ENCODE measurements at places on chromosomes 7 and 10.

DNA sequence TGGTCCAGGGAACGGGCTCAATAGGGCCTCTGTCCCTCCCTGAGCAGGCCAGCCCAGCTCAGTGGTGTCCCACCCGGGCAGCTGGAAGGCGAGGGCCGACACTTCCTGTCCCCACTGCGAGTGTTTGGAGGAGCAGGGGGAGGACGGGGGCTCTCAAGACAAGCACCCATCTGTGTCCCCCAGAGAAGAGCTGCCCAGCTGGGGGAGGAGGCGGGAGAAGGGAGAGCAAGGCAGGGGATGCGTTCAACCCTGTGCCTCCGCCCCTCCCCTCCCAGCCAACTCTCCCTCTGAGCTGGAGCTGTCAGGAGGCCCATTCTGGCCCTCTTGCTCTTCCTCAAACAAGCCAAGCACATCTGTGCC, 35.7 kb downstream of the ZCCHC24 start:
- DNase-seq, result no peak

DNA sequence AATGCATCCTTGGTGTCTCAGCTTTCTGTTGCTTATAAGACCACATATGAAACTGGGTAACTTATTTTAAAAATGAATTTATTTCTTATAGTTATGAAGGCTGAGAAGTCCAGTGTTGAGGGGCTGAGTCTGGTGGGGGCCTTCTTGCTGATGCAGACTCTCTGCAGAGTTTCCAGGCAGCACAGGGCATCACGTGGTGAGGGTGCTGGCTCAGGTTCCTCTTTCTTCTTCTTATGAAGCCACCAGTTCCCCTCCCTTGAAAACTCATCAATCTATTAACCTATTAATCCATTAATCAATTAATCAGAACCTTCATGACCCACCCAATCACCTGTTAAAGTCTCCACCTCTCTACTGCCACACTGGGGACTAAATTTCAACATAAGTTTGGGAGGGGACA, 595.6 kb upstream of the NRP1 start:
- no peak for DNase-seq

- no peak for DNase-seq
Measured at GRCh38 chr7:18495412-18496340, at the start of gene HDAC9. Gene HDAC9, plus strand, starts transcription at chr7:18495749. Its CDS starts 554 bp downstream, at chr7:18496303.

GRCh38 chr10:70523057-70523456, 44.5 kb downstream of the PALD1 start:
- no peak for DNase-seq

DNA sequence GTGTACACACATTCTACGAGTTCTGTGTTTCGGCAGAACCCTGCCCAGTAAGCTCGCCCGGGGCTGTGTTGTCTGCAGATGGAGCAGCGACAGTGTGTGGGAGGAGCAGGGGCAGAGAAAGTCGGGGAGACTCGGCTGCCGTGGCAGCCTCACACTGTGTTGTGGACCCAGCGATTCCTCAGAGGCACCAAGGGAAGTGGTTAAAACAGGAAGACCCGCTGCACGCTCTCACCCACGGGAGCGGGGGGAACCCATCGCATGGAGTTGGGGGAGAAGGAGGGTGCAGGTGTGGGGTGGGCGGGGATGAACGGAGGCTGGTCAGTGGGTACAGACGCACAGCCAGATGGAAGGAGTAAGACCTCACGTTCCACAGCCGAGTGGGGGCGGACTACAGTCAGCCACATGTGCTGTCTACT, 250.2 kb downstream of the ELFN1 start:
- no peak for DNase-seq

GRCh38 chr10:122249991-122250750, 20.9 kb upstream of the BTBD16 start:
- no peak for DNase-seq

GRCh38 chr7:158821171-158822031, 7.9 kb downstream of the ESYT2 start:
- no peak for DNase-seq

DNA sequence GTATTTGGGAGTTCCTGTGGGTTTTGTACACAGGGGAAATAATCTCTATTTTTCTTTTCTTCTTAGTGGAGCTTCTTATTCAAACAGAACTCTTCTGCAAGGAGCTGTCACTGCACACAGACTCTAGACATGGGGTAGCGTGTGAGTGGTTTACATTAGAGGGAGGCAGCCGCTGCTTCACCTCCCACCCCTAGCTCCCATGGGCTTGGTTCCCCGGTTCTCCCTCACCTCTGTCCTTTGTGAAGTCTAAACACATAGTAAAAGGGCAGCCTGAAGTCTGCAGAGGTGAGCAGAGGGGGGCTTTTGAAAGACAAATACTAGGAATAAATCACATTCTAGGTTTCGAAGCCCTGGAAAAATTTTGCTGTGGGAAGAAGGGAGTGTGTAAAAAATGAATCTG, 5.5 kb downstream of the ASB4 start:
- DNase-seq, result no peak

DNA sequence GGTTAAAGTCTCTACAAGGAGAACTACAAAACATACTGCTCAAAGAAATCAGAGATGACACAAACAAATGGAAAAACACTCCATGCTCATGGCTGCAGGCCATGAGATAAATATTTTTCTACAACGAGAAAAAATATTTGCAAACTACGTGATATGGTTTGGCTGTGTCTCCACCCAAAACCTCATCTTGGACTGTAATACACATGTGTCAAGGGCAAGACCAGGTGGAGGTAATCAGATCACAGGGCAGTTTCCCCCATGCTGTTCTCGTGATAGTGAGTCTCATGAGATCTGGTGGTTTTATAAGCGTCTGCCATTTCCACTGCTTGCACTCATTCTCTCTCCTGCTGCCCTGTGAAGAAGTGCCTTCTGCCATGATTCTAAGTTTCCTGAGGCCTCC, 57.8 kb downstream of the COA1 start:
- DNase-seq, result no peak

DNA sequence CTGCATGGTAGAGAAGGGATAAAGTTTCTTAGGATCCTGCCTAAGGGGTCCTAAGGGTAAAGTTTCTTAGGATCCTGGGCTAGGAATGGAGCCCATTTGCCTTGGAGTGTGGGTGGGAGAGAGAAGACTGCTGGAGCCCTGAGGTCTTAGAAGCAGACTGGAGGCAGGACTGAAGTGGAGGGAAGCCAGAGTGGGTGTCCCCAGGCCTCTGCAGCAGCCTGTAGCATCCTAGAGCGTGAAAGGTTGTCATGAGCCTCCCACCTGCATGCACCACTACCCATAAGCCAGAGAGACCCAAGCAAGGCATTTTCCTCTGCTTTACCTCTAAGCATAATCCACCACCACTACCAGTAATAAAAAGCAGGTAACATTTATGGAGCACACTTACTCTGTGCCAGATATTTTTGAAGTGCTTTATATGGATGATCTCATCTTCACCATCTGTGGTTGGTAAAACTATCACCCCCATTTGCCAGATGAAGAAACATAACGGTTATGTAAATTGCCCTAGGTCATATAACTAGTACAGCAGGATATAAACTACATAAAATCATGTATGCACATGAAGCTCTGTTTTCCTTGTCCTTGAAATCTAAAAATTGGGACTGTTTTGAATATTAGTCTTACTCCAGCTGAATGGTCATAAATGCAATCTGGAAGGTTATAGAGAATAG, 103.5 kb upstream of the CCDC6 start:
- no peak for DNase-seq

DNA sequence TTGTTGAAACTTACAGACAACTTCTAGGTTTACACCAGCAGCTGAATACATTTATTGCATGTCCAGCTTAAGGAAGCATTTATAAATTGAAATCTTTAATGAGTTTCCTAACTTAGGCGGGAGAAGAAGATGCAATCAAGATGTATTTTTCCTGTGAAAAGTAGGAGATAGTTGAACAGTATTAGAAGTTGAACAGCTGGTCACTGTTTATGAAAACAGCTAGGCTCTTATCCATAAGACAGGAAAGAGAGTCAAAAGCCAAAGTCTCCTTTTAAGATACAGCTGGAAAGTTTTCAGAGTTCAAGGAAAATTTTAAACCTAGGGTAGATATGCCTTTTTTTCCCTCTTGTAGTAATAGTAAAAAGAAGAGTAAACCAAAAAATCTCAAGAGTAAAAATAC, 236.1 kb upstream of the FERD3L start:
- DNase-seq, result no peak

DNA sequence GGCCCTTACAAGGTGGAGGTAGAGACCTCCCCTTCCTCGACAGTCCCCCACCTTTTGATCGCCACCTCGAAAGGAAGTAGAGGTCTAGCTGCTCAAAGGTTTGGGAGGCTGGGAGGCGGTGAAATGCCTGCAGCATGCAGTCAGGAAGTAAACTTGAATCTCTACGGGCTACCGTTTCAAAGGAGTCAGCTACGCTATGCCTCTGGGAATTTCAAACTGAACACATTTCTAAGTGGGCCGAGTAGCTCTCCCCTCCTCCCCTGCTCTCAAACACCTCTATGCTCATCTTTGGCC, 68.0 kb downstream of the CXCL12 start:
- DNase-seq, result no peak

DNA sequence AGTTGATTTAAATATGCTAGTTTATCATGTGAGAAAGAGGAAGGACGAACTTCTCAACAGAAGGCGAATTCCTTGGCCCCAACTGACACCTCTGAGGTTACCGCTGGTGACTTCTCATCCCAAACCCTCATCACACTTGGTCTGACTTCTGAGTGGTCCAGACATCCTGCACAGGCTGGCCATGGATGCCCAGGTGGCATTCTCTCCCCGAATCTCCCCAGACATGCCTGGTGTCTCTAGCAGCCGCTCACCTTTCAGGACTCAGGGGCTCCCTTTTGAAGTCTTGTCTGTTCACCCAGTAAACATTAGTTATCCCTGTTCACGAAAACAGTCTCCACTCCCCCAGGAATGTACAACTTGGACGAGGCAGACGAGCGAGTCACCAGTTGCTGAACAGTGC, 157.7 kb downstream of the ADARB2 start:
- DNase-seq, result no peak

DNA sequence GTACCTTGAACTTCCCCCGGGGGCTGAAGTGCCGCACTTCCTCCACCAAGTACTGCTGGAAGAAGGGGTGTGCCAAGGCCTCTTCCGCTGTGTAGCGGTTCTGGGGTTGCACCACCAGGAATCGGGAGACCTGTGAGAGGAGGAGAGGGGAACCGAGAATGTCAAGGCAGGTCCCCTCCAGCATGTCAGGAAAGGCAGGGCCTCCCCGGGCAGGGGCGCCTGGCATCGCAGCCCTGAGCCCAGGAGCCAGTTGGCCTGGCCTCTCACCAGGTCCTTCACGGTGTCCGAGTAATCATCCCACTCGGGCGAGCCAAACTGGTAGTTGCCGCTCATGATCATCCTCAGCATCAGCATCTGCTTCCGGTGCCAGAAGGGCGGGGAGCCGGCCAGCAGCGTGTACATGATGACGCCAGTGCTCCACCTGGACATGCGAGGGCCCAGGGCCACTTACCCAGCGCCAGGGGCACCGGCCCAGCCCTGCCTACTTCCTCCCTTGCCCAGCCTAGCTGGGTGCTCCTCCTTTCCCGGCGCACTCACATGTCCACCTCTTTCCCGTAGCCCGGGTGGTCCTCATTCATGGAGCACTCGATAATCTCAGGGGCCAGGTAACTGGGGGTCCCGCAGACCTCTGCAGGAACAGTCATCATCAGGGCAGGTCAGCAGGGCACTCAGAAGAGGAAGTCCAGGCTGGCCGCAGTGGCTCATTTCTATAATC, 11.0 kb downstream of the PHKG1 start:
- no peak for DNase-seq

DNA sequence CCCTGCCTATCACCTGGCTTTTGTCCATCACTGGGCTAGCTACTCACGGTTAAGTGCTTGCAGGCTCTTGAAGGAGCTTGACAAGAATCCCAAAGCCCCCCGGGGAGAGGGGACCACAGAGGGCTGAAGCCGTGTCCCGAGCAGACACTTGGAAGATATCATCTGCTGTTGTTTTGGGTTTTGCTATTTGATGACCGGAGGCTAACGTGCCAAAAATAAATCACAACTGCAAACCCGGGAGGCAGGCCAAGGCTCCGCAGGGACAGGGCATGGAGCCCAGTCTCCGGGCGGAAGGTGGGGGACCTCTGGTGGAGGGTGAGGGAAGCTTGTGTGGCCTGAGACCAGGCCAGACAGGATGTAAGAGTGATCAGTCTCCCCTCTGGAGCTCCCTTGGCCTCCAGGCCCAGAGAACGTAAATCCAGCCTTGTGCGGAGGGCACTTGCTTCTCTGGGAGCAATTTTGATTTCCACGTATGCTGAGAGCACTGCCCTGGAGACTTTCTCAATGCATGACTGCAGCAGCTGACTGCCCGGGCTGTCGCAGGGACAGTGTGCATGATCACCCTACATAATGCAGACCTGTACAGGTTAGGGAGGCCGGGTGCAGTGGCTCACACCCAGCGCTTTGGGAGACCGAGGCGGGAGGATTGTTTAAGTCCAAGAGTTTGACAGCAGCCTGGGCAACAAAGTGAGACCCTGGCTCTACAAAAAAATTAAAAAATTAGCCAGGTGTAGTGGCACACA, at the start of gene PHKG1:
Gene PHKG1, minus strand, starts transcription at position 164 of the 743 bp plus-strand sequence. CDS start 4,011 bp downstream, outside the sequence.
- DNase-seq, result no peak

GRCh38 chr10:48542471-48543181, 62.2 kb downstream of the ARHGAP22 start:
- DNase-seq, result no peak

GRCh38 chr7:95859429-95859828, 87.1 kb downstream of the DYNC1I1 start:
- DNase-seq, result no peak

DNA sequence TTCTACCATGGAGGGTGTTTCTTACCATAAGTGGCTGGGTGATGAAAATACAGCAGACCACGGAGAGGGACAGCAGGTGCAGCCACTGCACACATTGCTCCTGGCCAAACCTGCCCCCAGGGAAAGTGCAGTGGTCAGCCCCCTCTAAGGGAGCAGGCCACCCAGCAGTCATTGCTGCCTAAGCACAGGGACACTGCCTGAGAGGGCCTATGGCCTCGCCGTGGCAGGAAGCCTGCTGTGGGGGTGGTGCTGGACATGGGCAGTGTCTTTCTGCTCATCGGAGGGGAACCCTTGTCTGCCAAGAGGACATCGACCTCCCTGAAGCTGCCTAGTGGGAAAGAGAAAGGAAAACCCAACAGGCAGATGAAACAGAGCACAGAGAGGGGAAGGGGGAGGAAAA, 118.3 kb downstream of the PKD1L1 start:
- no peak for DNase-seq

DNA sequence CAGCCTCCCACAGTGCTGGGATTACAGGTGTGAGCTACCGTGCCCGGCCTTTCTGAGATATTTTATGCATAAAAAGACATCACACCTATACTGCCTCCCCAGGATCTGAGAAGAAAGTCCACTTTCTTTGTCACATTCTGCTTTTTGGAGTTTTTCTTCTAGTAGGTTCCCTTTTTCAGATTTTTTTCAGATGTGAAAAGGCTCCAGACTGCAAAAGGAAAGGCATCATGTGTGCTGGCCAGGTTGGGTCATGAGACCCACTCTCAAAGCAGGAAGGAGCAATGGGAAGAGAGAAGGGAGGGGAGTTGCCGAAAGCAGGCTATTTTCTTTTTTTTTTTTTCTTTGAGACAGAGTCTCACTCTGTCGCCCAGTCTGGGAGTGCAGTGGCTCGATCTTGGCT, 10.8 kb downstream of the BLVRA start:
- no peak for DNase-seq

GRCh38 chr10:6204063-6204340, 1.3 kb downstream of the PFKFB3 start:
- DNase-seq, result no peak

Measured in esophagus squamous epithelium (tissue), 5 donors.